ENCODE measurements at places on chromosomes 11 and 22.

GRCh38 chr11:73072935-73073481 is 69.1 kb downstream of the FCHSD2 start:
- DNase-seq = no peak

DNA sequence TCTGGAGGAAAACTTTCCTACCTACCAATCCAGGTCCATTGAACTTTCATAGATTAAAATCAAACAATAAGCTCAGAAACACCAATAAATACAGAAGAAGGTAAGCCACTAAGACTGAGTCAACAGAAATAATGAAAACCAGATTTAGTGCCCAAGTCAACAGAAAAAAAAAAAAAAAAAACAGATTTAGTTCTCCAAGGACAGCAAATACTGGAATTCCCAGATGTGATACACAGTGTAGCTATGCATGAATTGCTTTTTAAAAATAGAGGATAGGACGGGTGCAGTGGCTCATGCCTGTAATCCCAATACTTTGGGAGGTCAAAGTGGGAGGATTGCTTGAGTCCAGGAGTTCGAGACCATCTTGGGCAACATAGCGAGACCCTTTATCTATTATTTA is 15.7 kb downstream of the DMC1 start:
- DNase-seq = no peak

GRCh38 chr11:110992481-110992880 is 253.0 kb upstream of the POU2AF2 start:
- no peak for DNase-seq

- peak; percentile 27 for DNase-seq
These were observed 35.6 kb downstream of the AMPD3 start for GRCh38 chr11:10490398-10491241.

GRCh38 chr11:23413057-23413456 is 552.8 kb upstream of the CCDC179 start:
- no peak for DNase-seq

DNA sequence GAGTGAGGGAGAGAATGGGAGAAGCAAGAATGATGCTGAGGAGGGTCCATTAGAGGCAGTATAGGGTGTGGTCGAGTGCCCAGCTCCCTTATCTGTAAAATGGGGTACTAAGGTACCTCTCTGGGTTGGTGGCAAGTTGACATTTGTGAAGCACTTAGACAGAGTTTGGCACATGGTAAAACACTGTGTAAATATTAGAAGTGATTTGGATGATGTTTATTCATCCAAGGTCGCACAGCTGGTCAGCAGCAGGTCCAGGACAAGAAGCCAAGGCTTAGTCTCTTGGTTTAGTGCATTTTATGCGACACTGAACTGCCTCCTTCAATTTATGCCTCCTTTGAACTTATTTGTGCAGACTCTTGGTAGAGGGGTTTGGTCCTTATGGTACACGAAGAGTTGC is 19.4 kb downstream of the KREMEN1 start:
- no peak for DNase-seq

DNA sequence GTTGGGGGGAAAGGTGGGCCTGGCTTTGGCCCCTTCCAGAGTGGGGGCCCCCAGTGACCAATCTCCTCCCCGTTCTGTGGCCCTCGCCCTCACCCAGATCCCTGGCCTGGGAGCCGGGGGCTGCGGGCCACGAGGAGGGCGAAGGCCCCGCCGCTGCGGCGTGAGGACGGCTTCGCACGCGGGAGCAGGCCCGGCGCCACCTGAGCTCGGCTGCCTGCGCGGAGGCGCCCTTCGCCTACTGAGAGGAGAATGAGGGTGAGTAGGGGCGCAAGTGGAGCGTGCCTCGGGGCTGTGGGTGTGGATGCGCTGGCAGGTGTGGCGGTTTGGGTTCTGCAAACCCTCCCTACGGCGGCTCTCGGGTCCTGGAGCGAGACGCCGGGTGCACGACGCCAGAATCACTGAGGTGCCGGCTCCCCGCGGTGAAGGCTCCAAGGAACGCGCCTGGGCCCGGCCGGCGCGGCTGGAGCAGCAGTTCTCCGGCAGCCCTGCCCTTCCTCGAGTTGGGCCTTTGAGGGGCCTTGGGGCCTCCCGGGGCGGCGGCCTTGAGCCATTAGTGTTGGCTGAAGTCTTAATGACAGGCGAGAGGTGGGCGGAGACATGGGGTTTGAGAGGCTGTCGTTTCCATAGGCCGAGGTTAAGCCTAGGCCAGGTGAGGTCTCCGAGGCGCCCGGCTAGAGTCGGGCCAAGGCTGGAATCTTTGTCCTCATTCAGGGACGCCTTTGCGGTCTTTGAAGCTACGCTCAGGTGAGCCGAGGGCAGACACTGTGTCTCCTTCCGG is 65.3 kb downstream of the CTTN start:
- peak; percentile 66 for DNase-seq

DNA sequence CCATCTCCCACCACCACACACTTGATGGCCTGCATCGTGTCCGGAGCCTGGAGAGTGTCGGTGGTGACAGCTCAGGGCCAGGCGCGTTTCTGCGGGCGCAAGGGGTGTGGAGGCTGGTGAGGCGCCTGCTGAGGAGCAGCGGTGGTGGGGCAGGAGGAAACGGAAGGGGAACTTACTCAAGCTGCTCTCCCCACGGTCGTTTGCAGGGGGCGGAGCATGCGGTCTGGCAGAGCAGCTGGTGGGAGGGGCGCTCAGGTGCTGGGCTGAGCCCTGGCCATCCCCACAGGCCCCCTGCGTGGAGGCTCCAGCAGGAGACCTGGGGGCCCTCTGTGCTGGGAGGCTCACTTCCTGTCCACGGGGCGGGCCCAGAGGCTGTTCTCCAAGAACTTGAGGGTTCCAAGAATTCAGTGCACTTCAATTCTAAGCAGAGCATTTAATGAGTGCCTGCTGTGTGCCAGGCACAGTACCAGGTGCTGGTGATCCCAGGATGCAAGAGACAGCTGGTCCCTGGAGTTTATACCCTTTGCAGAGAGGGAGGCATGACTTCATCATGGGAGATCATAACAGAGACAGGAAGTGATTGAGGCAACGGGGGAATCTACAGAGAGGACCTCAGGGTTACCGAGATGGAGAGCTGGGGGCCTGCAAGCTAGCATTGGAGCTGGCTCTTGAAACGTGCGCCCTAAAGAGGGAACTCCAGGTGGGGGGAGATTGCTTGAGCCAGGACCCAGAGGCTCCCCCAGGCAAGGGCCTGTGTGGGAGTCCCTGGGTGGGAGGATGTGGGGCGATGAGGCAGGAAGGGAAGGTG is at the start of gene RAC2:
RAC2 (minus strand) TSS at position 156 of the 808 bp plus-strand sequence; CDS start at position 35, 121 bp downstream.
- peak; percentile 73 for DNase-seq

DNA sequence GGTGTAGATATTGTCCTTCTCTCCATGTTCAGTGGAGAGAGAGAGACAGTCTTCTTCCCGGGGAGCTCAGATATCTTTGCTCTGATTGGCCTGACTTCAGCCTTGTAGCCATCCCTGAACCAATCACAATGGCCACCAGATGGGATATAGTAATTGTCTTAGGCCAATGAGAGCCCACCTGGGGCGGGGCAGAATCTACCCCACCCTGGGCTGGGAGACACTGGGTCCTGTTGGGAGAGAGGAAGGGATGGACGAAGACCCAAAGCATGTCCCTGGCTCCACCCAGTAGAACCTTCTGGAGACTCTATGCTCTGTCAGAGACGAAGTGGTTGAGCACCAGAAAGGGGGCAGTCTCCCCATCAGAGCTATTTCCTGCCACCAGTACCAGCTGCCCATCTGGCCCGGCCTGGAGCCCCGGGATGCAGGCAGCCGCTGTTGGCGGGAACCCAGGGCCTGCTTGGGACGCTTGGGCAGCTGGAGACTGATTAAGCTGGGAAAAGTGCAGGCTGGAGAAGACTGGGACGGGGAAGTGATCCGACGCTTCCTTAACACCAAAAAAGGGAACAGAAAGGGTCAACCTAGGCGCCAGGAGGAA is 31.6 kb upstream of the CBX7 start:
- no peak for DNase-seq

- DNase-seq = no peak
These were observed 1.5 kb downstream of the HIPK3 start for GRCh38 chr11:33258631-33259205.

DNA sequence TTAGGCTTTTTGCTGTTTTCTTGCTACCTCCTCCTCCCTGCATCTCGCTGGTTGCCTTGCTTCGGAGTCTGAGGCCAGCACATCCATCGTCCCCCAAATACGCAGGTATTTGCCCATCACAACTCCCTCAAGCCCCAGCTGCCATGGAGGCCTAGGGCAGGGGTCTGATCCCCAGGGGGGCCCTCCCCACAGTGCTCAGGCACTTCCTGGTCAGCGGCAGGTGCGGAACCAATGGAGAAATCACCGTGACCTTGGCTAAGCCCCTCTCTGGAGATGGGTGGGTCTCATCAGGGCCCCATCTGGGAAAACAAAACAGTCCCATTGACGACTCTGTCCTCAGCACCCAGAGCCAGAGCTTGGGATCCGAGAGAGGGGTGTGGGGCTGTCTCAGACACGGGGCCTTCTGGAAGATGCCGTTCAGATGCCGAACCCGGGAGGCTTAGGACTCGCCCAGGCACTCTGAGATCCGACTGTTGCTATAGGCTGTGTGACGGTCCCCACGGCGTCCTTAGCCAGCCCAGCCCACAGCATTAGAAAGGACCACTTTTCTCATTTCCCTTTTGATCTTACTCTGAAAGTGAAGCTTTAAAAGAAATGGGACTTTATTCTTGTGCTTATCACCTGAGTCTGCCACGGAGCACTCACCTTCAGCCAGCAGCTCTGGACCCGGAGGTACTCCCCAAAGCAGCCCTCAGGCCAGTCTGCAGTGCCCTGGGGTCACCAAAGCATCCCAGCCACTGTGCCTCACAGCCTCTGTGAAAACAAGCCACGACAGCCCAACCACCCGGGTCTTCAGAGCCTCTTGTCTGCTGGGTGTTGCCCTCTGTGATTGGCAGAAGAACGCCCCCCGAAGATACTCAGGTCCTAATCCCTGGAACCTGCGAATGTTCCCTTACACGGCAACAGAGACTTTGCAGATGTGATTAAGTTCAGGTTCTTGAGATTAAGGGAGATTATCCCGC is 61.2 kb upstream of the SLC22A12 start:
- DNase-seq = no peak

All from H9 (cell line).